ENCODE measurements at places on chromosomes 5 and 9.

DNA sequence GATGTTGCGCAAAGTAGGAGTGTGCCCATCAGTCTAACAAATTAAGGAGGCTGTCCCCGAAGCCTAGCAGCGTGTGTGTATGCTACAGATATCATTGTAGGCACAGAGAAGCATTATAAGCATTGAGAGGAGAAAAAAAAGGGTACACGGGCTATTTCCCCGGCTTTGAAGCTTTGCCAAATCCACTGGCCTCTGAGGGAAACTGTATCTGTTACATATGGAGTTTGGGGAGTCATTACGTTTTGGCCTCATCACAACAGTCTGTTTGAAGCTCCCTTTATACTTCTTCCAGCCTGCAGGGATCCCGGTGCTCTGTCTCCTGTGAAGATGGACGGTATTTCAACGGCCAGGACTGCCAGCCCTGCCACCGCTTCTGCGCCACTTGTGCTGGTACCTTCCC lies 205.9 kb downstream of the RFK start:
- DNase-seq: no peak

GRCh38 chr5:31161781-31162181 lies 31.7 kb upstream of the CDH6 start:
- no peak for DNase-seq

DNA sequence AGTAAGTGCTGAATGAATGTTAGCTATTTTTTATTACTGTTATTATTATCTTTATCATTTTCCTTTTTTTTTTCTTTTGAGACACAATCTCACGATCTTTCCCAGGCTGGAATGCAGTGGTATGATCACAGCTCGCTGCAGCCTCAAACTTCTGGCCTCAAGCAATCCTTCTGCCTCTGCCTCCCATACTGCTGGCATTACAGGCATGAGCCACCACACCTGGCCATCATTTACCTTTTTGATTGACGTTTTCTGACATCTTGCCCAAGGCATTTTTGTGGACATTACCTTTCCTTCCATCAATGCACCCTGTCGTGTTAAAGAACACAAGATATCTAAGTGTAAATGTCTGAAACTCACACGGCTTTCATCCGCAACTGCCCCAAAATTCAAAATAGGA lies 138.2 kb downstream of the GAS1 start:
- no peak for DNase-seq

GRCh38 chr5:56763711-56764466 lies 51.5 kb upstream of the MAP3K1 start:
- DNase-seq: no peak

DNA sequence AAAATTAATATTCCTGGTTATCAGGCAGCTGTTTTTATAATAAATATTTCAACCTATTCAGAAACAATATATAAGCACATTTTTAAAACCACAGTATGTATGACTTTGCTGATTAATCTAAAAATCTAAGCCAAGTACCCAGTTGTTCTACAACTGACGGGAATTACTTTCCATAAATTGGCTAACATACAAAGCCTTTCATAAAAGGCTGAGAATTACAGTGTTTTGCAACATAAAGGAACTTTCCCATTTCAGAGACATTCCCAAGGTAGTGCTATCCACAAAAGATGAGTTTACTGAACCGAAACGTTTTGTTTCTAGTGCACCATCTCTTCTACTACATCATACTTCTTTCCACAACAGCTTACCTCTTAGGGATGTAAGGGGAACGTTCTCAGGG lies 7.2 kb downstream of the RNF145 start:
- no peak for DNase-seq

GRCh38 chr9:130906735-130907416 lies 10.3 kb upstream of the QRFP start:
- no peak for DNase-seq

GRCh38 chr5:78213799-78214198 lies 80.7 kb downstream of the AP3B1 start:
- no peak for DNase-seq

DNA sequence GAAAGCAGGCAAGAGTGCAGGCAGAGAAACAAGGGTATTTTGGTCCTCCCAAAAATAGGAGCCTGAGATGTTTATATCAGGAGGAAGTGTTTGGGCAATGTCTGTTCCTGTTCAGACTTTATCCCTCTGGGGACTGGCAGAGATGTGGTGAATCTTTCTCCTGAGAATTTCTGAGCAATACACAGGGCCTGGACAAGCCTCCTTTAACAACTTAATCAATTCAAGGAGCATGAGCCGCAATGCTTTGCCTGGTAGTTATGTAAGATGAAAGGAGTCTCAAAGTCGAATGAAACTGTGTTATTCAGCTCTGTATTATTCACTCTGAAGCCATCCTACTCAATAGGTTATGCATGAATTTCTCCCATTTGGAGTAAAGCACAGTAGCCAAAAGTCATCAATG lies 365.6 kb downstream of the MAN2A1 start:
- DNase-seq: no peak

- DNase-seq: no peak
These were observed 118.4 kb upstream of the MAP3K1 start for GRCh38 chr5:56696900-56697299.

DNA sequence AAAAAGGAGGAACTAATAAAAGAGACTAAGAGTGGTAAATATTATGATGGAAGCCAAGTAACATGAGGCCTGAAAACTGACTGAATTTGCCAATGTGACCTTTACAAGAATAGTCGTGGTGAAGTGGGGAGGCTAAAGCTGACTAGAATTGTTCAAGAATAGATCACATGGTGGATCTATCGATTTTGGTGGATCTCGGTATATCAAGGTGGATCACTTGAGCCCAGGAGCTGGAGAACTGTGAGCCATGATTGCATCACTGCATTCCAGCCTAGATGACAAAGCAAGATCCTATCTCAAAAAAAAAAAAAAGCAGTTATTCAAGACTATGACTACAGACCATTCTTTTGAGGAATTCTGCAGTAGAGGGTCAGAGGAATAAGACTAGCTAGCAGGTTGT lies 15.1 kb downstream of the ERMP1 start:
- DNase-seq: no peak

DNA sequence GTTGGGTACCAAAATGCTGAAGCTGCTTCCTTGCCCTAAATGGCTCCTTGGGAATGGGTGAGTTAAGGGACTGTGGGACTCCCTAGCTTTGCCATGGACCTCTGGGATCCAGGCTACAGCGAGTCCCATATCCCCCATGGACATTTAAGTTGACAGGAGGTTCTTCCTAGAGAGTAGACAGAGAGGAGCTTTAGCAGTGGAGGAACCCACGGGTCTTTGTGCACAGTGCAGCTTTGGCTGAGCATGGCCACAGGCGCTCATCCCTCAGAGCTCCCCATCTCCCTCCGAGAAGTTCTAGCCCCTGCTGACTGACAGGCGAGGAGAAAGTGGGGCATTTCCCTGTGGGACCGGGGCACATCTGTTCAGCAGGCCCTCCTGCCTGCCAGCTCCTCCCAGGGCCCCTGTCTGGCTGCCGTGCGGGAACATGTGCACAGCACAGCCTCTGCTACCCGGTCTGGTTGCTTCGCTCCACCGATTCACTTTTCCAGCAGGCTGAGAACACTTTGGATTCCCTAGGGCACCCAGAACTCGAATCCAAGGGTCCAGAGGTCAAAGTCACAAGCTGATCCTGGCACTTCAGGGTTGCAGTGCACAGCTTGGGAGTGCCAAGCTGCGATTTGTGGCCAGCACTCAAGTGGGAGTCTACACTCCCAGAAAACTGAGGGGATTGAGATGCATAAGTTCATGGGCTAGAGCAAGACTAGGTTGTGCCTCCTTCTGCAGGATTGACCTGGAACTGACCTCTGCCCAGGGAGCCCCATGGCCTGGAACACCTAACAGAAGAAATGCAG lies 40.6 kb upstream of the DMRTA1 start:
- DNase-seq: no peak

GRCh38 chr9:107653263-107653821 lies 163.8 kb upstream of the KLF4 start:
- no peak for DNase-seq

DNA sequence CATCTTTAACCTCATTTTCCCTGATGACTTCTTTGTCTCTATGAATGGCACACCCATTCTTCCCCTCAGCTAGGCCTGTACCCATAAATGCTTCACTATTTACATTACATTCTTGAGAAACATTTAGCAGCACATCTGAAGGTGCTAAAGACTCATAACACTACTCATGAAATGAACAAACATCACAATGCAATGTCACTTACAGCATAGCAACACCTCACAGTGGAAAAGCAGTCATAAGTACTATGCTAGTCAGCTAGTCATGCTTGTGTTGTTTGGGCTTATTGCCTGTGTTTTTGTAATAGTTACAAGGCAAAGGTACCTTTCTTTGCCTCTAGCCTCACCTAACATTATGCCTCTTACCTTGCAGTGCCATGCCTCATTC lies 228.9 kb downstream of the KIAA0825 start:
- DNase-seq: no peak

DNA sequence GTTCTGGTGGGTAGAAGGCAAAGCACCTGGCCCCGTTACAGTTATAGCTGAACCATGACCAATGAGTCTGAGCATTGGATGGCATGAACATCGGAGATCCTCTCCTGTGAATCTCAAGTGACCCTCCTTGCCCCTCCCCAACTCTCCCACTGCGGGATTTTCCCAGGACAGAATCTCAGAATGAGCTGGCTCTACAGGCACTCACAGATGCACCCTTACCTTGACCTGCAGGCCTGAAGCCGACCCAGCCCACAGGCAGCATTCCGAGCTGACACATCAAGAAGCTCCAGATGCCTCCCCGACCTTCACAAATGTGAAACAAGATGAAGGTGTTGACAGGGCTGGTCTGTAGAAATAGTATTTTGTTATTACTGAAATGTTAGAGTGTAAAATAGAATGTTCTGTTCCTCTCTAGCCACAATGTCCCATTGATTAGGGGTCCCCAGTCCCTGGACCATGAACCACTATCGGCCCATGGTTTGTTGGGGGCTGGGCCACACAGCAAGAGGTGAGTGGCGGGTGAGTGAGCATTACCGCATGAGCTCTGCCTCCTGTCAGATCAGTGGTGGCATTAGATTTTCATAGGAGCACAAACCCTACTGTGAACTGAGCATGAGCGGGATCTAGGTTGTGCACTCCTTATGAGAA lies 263.4 kb downstream of the AUH start:
- DNase-seq: no peak

DNA sequence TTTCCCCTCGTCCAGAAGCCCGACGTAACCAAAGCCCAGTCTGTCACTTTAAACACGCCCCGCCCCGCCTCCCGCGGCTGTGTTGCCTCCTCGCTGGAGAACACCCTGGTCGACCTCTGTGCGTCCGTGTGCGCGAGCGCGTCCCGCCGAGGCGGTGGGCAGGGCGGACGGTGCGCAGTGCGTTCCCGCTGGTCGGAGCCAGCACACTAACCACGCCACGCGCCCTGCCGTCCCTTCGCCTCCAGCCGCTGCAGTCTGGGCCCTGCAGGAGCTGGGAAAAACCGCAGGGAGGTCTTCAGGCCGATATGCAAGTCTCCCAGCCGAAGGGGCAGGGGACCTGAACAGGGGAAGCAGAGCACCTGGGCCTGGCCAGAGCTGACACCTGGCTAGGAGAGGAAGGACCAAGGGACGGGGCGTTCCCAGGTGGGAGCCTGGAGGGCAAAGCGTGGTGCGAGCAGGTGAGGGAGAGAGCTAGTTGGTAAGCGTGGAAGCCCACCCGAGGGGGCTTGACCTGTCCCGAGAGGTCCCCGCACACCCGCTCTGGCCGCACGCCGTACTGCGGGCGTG lies 1.3 kb upstream of the PHPT1 start:
- peak; percentile 86 for DNase-seq

DNA sequence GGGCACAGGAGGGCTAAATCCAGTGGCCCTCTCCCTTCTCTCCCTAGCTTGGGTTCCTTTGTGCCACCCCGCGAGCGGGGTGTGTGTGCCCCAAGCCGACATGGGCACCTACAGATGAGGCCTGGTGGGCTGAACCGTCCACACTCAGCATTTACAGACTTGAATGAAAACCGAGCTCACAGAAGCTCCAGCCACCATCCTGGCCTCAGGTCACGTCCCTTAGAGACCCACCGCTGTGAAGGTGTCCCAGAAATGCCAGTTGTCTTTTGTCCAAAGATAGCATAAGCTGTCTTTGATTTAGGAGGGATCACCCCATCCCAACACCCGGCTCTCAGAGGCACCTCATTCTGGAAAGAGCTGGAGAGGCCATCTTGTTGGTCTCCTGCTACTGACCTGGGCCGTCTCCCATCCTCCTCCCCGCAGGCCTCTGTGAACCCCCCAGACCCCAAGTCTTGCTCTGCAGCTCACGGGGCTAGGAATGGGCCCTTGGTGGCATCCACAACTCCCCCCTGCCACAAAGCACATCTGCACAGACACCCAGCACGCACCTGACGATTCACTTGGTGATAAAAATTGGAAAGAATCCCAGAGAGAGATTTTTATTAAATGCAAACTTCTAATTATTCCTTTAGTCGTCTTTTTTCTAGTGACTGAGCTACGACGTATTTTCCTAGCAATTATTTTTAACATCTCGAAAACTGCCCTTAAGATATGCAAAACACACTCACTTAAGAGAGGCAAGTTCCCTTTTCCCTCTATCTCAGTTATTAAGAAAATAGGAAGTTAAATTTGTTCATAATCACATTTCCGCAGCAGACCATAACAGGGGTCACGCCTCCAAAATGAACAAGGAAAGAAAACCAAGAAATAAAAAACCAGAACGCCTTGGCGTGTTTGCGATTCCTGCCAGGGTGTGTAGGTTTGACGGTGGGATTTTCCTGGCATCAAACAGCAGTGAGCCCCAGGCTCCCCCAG lies 80.5 kb upstream of the LMX1B start:
- no peak for DNase-seq

All from stimulated activated CD4-positive, alpha-beta T cell treated with anti-CD3 and anti-CD28 coated beads, TNF-alpha, amount 100 ng/mL, for 48 hours (primary cell).